Stimulated activated CD4-positive, alpha-beta T cell treated with anti-CD3 and anti-CD28 coated beads, Interleukin-1b, Interleukin-23, amount 100 ng/mL, for 1 hour (primary cell): ENCODE measurements at places on chromosomes 4 and X.

- no peak for DNase-seq
These were observed 1443.5 kb upstream of the IGFBP7 start for GRCh38 chr4:58553679-58554078.

- DNase-seq = no peak
These were observed 6.2 kb upstream of the NOX1 start for GRCh38 chrX:100880368-100880767.

- DNase-seq = no peak
These were observed 174.2 kb upstream of the HCCS start for GRCh38 chrX:10936976-10937375.

DNA sequence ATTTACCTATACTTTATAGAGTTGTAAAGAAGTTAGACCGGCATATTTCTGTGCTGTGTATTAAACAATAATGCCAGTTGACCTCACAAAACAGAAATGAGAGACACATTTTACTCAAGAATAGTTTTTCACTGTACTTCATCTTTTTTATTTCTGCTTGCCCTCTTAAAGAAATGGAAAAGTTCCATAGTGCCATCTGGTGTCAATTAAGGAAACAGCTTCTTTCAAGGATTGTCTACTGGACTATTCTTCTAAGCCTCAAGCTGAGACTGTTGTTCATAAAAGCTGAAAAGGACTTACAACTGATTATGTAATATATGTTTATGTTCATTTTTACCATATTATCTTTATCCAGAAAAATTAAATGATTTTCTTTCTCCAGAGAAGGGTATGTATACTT, 1523.7 kb downstream of the ARAP2 start:
- no peak for DNase-seq

- no peak for DNase-seq
These were observed 47.6 kb downstream of the HAND2 start for GRCh38 chr4:173482330-173482931.

GRCh38 chrX:18997916-18998315, 14.0 kb upstream of the PHKA2 start:
- DNase-seq = no peak

- DNase-seq = no peak
These were observed 292.5 kb downstream of the USP46 start for GRCh38 chr4:52366621-52367020.

DNA sequence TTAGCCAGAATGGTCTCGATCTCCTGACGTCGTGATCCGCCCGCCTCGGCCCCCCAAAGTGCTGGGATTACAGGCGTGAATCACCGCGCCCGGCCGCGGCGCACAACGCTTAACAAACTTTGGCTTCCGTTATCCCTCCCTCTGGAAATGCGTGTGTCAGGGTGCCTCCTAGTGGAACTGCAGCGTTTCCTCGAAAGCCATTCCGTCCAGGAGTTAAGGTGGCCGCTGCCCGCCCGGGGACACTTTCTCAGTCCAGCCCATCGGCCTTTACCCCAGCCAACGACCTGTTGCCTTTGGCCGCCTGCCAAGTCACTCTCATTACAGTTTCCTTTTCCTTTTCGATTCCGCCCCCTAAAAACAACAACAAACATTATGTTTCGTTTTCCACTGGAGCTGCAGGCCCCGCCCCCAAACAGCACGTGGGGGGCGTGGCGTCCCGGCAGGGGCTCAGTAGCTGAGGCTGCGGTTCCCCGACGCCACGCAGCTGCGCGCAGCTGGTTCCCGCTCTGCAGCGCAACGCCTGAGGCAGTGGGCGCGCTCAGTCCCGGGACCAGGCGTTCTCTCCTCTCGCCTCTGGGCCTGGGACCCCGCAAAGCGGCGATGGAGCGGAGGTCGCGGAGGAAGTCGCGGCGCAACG, at the start of gene HERC5:
Gene HERC5 (plus strand): TSS at position 450 of the 637 bp plus-strand sequence. CDS start 151 bp downstream, at position 601.
- DNase-seq = peak; percentile 77

DNA sequence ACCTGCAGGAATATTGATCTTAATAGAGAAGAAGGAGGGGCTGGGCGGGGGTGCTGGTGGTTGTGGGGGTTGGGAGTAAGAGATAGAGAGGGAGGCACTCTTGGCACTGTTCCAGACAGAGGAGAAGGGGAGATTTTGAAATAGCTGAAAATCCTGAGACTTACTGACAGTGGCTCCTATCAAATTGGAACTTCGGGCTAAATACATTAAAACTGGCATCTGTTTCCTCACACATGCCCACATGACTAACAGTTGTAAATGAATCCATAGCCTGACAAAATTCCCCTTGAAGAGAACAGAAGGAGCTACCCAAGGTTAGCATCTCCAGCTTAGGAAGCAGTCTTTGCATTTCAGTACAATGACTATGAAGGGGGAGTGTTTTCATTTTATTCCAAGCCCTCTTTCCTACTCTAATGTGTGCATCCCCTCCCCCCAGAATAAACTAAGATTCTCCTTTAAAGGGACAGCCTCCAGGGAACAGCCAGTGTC, 1.4 kb downstream of the DCX start:
- DNase-seq = no peak

GRCh38 chr4:142404191-142404611, 441.9 kb downstream of the INPP4B start:
- DNase-seq = no peak

- no peak for DNase-seq
These were observed 783 bp downstream of the BEX2 start for GRCh38 chrX:103309860-103310554.

GRCh38 chrX:30521440-30522182, 56.0 kb downstream of the TASL start:
- no peak for DNase-seq

DNA sequence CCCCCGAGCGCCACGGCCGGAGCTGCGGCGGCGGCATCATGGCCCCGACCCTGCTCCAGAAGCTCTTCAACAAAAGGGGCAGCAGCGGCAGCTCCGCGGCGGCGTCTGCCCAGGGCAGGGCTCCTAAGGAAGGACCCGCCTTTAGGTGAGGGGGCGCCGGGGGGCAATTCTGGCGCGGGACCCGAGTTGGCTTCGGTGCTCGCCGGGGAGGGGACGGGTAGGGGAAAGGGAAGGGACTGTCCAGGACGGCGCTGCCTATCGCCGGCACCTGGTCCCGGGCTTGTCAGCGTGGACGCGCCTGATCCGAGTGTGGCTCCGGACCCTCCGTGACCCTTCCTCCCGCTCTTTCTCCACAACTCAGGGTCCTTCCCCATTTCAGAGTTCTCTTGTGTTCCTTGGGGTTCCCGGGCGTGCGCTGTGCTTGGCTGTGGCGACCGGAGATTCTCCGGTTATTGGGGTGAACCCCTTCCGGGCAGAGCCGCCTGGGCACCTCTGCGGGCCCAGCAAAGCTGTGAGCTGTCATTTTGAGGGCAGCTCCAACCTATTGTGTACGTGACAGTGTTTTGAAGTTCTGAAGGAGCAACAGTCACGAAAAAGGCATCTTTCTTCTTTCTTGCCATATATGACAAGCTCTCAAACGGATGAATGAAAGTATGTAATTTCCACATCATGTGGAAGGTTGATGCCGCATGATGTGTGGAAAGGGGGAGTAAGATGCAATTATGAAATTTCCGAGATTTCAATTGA, 522 bp downstream of the FNIP2 start:
- peak; percentile 4 for DNase-seq

DNA sequence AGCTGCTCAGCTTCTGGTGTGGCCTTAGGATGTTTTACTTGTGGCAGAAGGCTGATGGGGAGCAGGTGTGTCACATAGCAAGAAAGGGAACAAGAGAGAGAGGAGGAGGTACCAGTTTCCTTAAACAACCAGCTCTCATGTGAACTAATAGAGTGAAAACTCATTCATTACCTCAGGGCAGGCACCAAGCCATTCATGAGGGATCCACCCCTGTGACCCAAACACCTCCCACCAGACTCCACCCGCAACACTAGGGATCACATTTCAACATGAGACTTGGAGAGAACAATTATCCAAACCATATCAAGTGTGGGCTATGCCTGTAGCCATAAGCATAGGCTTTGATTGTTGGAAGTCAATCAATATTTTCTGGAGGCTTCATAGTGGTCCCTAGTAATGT, 56.0 kb downstream of the GSX2 start:
- DNase-seq = no peak

DNA sequence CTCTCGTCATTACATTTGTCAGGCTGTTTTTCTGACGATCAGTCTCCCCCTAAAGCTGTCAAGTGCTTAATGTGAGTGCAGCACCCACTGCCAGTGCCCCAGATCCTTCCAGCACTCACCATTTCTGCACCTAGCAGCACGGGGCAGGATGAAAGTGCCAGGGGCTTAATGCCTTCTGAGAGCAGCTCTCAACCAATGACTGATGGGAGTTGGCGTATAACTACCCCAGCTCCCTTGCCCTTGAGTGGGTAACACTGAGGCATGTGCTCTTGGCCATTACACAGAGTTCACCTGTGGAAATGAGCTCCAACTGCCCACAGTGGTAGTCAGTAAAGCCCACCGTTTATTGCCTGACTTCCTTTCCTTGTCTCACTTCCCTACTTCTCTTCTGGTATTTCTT, 226.2 kb upstream of the BCOR start:
- DNase-seq = no peak

GRCh38 chr4:122603156-122603574, 17.7 kb downstream of the IL21 start:
- DNase-seq = no peak

DNA sequence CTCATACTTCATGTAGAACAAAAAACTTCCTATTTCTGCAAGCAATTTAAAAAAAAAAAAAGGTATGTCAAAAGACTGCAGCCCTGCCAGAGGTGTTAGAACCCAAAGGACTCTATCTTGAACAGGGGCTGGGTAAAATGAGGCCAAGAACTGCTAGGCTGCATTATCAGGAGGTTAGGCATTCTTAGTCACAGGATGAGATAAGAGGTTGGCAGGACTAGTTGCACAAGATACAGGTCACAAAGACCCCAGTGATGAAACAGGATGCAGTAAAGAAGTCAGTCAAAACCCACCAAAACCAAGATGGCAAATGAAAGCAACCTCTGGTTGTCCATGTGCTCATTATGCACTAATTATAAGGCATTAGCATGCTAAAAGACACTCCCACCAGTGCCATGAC, 104.1 kb downstream of the ANOS1 start:
- DNase-seq = no peak

DNA sequence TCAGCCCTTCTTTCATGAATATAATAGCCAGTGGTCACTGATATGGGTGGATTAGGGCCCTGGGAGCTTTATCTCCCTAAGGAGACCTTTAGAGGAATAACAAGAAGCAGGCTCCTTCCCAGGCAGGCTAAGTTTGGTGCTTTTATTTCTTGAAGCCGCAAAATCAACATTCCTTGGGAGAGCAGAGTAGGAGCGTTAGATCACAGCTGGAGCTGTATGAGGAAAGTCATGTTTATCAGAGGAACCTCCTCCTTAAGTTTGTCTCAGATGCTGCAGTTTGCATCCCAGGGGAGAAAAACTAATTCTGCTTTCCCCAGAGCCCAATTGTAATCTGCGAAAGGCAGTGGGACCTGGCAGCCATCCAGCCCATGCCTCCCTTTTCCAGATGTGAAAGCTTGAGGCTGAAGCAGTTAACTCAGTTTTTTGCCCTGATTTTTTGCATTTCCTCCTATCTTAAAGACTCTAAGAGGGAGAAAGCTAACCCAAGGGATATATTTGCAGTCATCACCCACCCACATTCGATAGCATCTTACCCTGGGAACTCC, 186.0 kb upstream of the FRMPD4 start:
- DNase-seq = no peak

- DNase-seq = no peak
These were observed 12.8 kb downstream of the MECP2 start for GRCh38 chrX:154084449-154085300.

DNA sequence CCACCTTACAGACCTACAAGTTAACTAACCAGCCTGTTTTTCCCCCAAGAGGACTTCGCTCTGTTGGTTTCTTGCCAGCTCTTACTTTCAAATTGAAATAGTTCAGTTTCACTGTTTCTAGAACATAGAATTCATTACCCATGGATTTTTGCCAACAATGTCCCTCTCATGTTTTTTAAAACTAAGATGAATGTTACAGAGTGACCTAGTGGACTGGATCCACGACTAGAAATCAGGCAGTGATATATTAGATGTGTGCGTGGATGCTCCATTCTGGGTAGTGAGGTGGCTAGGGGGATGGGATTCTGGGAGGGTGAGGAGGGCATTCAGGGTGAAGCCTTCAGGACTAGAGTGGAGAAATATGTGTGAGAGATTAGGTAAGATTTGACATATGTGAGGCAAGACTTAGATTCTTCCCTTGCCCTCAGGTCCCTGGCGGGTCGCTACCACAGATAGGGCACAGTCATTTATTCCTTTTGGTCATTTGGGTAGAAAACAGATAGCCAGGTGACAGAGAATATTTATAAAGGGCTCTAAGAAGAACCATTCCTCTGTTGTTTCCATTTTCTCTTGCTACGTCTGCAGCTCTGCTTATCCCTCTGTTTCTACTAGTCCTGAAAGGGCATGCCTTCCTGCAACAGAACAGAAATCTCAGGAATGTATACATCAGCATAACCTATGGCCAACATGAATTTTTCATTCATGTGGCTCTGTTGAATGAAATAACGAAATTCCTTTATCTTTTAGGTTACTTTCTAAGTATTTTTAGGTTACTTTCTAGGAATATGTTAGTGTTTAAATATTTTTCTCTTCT, 15.4 kb upstream of the JADE1 start:
- DNase-seq = no peak

DNA sequence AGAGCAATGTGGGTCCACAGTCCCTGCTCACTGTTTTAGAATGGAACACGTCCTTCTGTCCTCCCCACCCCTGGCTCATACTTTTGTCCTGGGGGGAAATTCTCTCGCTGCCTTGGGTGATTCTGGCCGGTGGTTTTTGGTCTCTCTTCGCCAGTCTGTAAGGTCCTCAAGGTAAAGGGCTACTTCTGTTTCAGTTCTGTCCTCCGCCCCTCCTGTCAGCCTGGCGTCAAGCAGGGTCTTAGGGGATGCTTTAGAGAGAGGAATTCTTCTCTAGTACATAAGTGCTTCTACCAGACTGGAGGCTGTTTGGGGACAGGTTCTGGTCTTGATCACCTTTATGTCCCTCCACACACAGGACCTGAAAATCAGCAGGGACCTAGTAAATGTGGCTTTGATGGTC, 617 bp upstream of the MRFAP1L1 start:
- no peak for DNase-seq

GRCh38 chr4:129821963-129822362, 726.0 kb downstream of the C4orf33 start:
- DNase-seq = no peak

DNA sequence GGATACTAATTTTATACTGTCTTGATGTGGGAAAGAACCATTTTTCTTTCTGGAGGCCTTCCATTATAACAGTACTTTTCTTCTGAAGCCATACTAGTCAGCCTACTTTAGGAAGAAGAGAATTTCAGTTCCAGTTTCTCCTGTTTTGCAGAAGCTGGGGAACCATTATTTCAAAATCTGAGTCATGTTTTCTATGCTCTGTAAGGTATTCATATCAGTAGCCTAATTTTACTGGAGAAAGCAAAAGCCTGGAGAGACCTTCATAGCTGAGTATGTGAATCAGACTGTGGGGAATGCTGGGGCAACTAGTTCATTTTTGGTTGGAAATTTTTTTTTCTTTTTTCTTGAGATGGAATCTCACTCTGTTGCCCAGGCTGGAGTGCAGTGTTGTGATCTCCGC, 22.4 kb downstream of the AFF1 start:
- DNase-seq = no peak

DNA sequence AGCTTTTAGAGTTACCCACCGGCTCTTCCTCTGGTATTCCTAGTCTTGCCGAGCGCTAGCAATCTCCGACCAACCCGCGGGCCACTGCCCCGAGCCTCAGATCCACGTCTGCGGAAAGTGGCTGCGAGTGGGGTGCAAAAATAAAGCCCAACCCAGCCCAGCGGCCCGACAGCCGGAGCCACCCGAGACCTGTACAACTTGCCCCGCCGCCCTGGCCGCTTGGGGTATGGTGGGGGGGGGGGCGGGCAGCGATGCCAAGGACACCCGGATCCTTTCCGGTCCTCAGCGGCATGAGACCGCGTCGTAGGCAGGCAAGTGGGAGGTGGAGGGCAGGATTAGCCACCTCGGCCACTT, 1.6 kb downstream of the SLITRK4 start:
- DNase-seq = no peak
